Activated CD4-positive, CD25-positive, alpha-beta regulatory T cell treated with anti-CD3 and anti-CD28 coated beads, Interleukin-2, amount 50 U/mL, for 24 hours (primary cell): ENCODE measurements at places on chromosomes 12 and 14.

- no peak for ATAC-seq
Observed at GRCh38 chr12:85568395-85569103, 267.7 kb downstream of the RASSF9 start.

DNA sequence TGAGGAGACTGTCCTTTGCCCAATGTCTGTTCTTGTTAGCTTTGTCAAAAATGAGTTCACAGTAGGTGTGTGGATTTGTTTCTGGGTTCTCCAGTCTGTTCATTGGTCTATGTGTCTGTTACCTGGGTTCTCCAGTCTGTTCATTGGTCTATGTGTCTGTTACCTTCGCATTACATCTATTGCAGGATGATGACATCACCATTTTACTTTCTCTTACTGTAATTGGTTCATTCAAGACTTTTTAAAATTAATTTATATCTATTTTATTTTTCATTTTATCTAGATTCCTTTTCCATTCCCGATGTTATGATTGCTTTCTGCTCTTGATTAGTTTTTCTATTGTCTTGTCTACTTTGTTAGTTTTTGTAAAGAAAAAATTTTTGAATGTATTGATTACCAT, 615.5 kb downstream of the SOX5 start:
- no peak for ATAC-seq

DNA sequence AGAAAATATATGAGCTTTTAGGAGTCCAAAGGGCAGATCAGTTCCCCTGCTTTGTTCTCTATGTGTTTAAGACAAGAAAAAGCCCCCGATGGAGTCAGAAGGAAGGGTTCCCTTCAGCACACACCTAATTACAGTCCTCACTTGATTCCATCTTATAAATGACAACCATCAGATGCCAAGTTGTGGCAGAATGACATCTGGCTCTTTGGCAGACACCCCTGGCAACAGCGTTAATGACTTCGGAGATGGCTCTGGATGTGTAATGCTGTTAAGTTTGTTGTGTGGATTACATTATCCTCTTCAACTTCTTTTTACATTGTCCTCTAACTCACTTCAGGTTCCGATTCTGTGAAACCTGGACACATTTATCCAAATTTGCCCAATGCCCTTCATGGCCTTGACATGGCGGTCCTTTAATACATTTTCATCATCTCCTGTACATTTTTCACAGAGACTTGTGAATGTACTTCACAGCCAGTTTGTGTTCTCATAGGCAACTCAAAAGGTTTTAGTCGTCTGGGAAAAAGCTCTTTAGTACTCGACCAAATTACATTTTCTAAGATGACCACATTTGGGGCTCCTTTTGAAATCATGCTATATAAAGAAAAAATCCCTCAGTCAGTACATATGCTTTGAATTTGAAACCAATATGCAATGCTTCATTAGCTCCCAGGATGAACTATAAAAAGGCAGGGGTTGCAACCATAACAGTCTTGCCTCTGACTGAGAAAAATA, 667.8 kb downstream of the NOVA1 start:
- ATAC-seq: no peak

DNA sequence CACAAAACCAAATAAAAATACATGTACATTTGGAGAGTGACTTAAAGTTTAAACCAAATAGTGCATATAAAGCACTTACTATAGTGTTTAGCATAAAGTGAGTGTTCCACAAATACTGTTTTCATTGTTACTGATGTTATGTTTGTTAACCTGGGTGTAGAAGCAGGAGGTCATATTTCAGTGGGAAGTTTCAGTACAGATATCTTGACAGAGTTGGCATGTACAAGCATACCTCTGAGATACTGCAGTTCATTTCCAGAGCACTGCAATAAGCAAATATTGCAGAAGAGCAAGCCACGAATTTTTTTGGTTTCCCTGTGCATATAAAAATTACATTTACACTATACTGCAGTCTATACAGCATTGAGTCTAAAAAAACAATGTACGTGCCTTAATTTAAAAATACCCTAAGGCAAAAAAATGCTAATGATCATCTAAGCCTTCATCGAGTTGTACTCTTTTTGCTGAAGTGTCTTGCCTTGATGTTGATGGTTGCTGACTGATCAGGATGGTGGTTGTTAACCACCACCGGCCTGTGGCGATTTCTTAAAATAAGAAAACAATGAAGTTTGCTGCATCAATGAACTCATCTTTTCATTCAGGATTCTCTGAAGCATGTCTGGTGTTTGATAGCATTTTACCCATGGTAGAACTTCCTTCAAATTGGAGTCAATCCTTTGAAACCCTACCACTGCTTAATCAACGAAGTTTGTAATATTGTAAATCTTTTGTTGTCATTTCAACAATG, 361.1 kb upstream of the RPL10L start:
- no peak for ATAC-seq

DNA sequence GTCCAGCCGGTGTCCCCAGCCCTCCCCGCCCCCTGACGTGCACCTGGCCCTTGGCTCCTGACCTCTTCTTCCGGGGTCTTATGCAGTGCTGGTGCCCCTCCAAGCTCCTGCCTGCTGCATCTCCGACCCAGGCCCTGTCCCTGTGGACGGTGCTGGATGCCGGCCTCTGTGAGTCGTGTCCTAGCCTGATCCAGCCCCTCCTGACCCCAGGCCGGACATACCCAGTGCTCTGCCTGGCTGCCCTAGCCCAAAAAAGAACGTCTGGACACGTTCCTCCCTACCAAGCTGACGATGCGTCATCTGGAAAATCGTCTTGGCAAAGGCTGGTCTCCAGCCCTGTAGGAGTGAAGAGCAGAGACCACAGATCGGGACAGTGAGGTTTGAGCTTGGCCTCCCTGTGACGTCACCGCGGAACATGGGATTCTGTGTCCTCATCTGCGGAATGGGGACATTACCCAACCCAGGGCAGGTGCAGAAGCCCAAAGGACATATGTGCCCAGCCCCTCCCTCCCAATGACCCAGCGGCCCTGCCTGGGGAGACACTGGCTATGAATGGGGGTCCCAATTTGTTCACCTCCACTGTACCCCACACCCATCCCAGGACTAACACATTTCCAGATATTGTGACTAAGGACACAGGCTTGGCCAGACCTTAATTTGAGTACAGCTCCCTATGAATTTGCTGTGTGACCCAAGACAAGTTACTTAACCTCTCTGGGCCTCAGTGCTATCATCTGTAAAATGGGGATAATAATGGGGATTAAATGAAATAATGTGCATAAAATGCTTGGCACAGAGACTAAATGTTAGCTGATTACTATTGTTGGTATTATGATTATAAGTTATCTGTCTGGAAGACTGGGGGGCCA, 51.0 kb upstream of the BCL11B start:
- ATAC-seq: no peak

- no peak for ATAC-seq
Observed at GRCh38 chr12:9597365-9597764, 10.4 kb downstream of the KLRB1 start.
